Activated naive CD4-positive, alpha-beta T cell treated with anti-CD3 and anti-CD28 coated beads, Interleukin-2, amount 10 ng/mL, durations not matched to agents 7 days and 5 days (primary cell): ENCODE measurements at places on chromosomes 13 and 19.

DNA sequence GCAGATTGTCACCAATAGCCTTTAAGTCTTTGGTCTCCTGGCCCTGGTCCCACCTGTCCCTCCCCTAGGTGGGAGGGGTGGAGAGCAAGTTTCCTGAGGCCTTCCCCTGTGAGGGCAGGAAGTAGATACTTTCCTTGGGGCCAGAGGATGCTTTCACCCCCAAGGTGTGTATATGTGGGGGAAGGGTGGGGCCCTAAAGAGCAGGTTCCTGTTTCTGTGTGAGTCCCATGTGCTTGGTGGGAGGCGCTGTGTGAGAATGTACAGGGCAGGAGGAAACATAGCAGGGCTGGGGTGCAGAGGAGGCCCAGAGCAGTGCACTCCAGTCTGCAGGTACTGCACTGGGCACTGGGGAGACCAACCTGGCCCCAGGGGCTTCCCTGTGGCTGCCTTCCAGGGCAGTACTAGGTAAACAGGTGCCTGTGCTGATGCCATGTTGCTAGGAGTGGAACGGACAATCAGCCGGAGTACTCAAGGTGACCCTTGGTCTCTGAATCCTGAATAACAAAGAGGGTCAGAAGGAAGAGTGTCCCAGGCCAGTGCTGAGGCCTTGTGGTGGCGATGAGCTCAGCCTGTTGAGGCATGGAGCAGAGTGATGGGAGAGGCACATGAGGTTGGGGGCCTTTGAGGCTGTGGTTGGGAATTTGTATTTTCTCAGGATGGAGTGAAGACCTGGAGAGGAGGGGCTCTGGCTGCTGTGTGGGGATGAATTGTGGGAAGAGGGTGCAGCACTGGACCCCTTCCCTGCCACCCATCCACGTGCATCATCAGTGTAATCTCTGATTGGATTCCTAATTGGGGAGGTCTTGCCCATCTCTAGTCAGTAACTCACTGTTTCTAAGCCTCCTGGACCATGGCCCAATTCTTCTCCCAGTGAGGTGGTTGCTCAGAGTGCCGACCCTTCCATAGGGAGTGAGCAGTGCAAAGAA, 5.1 kb downstream of the EGLN2 start:
- peaks cover 87% of the 10 kb centered on the region for H3K4me1 ChIP-seq
- H3K36me3 ChIP-seq, result peaks cover 66% of the 10 kb centered on the region
- peak overlapping the region; percentile 96 for H3K27ac ChIP-seq
- peak overlapping the region; percentile 92 for H3K4me3 ChIP-seq
- no peaks in the 10 kb centered on the region for H3K27me3 ChIP-seq

DNA sequence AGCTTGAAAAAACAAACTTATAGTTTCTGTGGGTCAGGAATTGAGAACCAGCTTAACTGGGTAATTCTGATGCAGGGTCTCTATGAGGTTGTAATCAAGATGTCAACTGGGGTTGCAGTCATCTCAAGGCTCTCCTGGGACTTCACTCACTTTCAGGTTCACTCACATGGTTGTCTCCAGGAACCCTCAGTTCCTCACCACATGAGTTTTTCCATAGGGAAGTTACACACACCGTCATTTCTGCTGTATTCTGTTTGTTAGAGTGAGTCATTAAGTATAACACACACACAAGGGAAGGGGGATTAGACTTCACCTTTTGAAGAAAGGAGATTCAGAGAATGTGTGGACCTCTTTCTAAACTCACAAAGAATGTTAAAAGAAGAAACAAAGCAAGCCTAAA, 34.9 kb upstream of the MLNR start:
- no peak overlapping the region for H3K4me3 ChIP-seq
- peaks cover 12% of the 10 kb centered on the region for H3K4me1 ChIP-seq
- peak overlapping the region; percentile 6 for H3K27ac ChIP-seq
- peaks cover 45% of the 10 kb centered on the region for H3K36me3 ChIP-seq

- H3K4me3 ChIP-seq, result peak overlapping the region; percentile 78
- H3K27ac ChIP-seq, result no peak overlapping the region
- H3K4me1 ChIP-seq, result peaks cover 45% of the 10 kb centered on the region
Measured at GRCh38 chr19:35142606-35143230, 337 bp upstream of the FXYD7 start.

DNA sequence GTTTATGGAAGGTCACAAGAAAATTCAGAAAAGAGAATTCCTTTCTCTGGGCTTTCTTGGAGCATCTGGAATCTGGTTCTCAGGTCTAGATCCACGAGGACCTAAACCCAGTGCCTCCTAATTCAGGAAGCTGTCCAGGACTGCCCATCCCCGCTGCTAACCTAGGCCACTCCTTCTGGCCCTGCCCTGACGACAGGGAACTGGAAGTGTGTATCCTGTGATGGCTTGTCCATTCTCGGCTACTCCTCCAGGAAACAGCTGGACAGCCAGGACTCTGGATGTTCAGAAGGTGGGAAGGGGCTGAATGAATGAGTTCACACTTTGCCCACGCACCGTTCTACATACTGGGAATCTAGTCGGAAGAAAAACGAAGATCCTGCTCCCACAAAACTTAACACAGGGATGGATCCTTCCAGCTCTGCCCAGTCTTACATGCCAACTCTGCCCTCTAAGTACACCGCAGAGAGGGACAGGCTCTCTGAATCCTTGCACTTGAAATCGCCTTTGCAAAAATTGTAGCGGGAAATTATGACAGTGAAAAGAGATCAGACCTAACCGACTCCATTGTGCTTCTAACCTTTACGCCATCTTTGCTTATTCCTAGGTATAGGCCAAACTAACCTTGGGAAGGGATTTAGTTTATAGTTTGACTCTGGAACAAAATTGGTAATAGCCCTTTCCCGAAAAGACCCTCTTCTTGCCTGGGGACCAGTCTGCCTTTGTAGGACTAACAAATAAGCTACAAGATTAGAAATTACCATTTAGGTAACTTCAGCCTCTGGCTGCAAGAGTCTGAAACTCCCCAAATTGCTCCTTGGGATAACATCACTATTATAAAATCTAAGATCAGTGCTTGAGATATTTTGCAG, 1.8 kb downstream of the LSM4 start:
- peaks cover 64% of the 10 kb centered on the region for H3K4me1 ChIP-seq
- H3K4me3 ChIP-seq, result peak overlapping the region; percentile 89
- H3K36me3 ChIP-seq, result peaks cover 29% of the 10 kb centered on the region
- no peaks in the 10 kb centered on the region for H3K27me3 ChIP-seq

GRCh38 chr13:102291587-102292218, 110.1 kb downstream of the FGF14 start:
- no peak for DNase-seq
- H3K27ac ChIP-seq, result no peak overlapping the region
- no peak overlapping the region for H3K4me3 ChIP-seq
- H3K4me1 ChIP-seq, result no peaks in the 10 kb centered on the region
- H3K36me3 ChIP-seq, result no peaks in the 10 kb centered on the region

- H3K4me3 ChIP-seq, result no peak overlapping the region
- peaks cover under 1% of the 10 kb centered on the region for H3K4me1 ChIP-seq
Measured at GRCh38 chr19:7645163-7645562, 8.3 kb downstream of the STXBP2 start.

DNA sequence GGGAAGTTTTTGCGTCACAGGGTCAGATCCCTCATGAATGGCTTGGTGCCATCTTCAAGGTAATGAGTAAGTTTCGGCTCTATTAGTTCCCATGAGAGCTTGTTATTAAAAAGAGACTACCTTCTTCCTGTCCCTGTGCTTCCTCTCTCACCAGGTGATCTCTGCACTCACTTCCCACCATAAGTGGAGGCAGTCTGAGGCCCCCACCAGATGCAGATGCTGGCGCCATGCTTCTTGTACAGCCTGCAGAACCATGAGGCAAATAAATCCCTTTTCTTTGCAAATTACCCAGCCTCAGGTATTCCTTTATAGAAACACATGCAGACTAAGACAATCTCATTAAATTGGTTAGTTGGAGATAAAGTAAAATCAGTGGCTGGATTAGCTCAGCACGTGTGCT, 75.6 kb upstream of the RFC3 start:
- no peaks in the 10 kb centered on the region for H3K36me3 ChIP-seq
- DNase-seq, result no peak
- no peak overlapping the region for H3K27ac ChIP-seq
- peaks cover 17% of the 10 kb centered on the region for H3K4me1 ChIP-seq

DNA sequence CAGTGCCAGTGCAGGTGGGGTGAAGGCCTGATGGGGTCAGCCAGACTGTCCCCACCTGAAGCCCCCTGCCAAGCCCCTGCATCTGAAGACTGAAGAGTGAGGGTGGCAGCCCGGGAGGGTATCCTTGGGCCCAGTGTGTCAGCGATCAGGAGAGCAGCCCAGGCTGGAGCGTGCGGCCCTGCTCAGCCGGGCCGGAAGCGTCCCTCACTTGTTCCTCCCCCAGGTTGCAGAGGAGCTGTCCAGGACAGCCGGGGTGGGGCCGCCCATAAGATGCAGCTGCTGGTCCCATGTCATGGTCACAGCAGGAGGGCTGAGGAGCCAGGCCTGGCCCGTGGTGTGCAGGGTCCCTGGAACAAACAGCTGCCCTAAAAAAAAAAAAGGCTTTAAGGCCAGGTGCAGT, 55.4 kb downstream of the KDM4B start:
- H3K27me3 ChIP-seq, result no peaks in the 10 kb centered on the region
- no peak for DNase-seq
- H3K4me3 ChIP-seq, result no peak overlapping the region
- no peak overlapping the region for H3K27ac ChIP-seq
- H3K36me3 ChIP-seq, result peaks cover 4% of the 10 kb centered on the region

DNA sequence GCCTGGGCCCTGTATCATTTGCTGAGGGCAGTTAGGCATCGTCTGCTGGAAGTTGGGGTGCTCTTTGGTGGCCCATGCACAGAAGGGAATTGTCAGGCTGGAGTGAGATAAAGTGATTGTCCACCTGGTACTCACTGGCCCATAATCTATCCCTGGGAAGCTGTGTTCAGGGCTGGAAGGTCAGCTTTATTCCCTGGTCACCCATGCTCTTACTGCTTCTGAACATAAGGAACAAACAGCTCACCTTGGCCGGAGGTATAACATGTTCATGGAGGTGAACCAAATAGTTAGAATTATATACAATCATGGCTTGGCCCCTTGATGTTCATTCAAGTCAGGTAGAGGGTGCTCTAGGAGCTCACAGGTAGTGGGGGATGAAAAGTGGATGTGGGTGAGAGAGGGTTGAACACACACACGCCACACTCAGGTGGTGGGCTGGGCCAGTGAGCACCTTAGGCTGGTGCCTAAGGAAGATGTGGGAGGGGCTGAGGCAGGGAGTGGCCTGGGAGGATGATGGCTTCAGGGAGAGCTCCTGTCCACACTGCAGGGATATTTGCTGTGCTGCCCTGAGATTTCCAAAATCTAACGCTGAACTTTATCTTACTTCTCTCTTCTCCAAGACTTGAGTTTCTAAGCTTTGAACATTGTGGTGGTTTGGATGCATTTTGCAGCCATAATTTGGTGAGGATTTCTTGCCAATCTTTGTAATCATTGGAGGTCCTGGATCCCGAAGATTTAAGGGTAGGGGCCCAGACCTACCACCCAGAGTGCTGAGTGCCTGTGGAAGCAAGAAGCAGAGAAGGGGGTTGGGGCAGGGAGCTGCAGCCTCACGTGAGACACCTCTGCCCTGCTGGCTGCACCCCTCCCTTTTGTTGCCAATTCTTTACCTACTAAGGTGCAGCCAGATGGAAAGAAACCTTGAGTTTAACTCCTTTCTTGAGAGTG, 420.6 kb downstream of the ZNF536 start:
- no peaks in the 10 kb centered on the region for H3K36me3 ChIP-seq
- H3K27me3 ChIP-seq, result no peaks in the 10 kb centered on the region

DNA sequence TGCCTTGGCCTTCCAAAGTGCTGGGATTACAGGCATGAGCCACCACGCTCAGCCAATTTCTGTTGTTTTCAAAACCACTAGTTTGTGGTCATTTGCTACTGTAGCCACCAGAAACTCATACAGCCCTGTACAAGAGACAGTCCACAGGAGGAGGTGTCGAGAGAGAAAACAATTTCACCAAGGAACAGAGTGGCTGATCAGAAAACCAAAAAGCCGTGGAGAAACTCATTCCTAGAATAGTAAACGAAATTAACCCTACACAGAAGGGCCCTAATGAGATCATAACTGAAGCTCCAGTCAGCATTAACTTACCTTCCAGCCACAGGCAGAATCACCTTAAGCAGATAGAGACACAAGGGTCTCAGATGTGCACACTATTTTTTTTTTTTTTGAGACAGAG, 3.8 kb upstream of the CCDC124 start:
- no peaks in the 10 kb centered on the region for H3K36me3 ChIP-seq
- no peak overlapping the region for H3K4me3 ChIP-seq
- H3K27me3 ChIP-seq, result peaks cover 13% of the 10 kb centered on the region
- no peak overlapping the region for H3K27ac ChIP-seq

GRCh38 chr19:4597975-4598671, 38.6 kb upstream of the SEMA6B start:
- peaks cover 77% of the 10 kb centered on the region for H3K27me3 ChIP-seq
- peak; percentile 67 for DNase-seq
- no peak overlapping the region for H3K27ac ChIP-seq

DNA sequence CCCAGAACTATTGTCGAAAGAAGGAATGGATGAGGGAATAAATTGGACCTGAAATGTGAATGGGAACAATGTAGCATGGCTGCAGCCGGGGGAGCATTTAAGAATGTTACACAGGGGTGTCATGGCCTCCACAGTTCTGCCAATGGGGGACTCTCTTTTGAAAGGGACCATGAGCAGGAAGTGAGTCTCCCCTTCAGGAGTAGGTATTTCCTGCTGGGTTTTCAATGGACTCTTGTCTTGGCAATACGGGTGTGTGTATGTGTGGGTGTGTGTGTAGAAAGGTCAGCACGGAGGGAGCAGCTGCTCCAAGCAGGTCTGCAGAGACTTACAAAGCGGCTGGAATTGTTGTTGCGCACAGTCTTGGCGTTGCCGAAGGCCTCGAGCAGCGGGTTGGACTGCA, 24.4 kb downstream of the MYO1F start:
- H3K4me1 ChIP-seq, result peaks cover 7% of the 10 kb centered on the region
- H3K4me3 ChIP-seq, result no peak overlapping the region
- no peaks in the 10 kb centered on the region for H3K27me3 ChIP-seq

DNA sequence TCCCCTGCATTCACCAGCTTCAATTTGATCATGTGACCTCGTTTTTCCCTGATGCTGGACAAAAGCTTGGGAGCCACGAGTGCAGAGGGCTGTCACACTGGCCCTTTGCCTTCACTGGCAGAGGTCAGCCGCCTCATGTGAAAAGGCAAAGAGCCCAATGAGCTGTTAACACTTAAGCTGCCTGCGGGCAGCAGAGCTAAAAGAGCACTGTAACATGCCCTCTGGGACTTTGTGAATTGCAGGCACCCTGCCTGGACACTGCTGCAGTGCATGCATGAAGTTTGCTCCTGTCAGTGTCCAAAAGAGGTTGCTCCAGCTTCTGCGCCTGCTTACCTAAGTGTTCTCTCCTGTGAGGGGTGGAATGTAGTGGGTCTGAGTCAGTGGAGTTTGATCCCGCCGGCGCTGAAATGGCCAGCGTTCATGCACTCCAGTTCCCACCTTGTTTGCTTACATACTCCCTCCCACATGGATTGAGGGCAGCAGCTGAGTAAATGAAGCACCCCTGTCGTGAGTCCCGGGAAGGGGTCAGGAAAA, 193.7 kb downstream of the RFC3 start:
- H3K27me3 ChIP-seq, result no peaks in the 10 kb centered on the region
- no peak overlapping the region for H3K27ac ChIP-seq
- DNase-seq, result no peak
- no peak overlapping the region for H3K4me3 ChIP-seq
- H3K4me1 ChIP-seq, result no peaks in the 10 kb centered on the region
